ENCODE measurements at places on chromosomes 7 and 10. TPM values are rescaled to one million over a fixed set of nuclear protein-coding genes. Genes with fewer than 3 reads are reported as not detected.
A peak's percentile ranks its signal among the peaks of the same experiment; 100 is the strongest.

The IFIT1 gene
- total RNA-seq: 4.6 TPM

The PDE1C gene
- under 0.01 TPM for total RNA-seq

The TET1 gene
- 2.4 TPM for total RNA-seq

The ITPRID1 gene
- not detected for total RNA-seq

The PPP1R9A gene
- total RNA-seq: 4.0 TPM

The MKX gene
- not detected for total RNA-seq

DNA sequence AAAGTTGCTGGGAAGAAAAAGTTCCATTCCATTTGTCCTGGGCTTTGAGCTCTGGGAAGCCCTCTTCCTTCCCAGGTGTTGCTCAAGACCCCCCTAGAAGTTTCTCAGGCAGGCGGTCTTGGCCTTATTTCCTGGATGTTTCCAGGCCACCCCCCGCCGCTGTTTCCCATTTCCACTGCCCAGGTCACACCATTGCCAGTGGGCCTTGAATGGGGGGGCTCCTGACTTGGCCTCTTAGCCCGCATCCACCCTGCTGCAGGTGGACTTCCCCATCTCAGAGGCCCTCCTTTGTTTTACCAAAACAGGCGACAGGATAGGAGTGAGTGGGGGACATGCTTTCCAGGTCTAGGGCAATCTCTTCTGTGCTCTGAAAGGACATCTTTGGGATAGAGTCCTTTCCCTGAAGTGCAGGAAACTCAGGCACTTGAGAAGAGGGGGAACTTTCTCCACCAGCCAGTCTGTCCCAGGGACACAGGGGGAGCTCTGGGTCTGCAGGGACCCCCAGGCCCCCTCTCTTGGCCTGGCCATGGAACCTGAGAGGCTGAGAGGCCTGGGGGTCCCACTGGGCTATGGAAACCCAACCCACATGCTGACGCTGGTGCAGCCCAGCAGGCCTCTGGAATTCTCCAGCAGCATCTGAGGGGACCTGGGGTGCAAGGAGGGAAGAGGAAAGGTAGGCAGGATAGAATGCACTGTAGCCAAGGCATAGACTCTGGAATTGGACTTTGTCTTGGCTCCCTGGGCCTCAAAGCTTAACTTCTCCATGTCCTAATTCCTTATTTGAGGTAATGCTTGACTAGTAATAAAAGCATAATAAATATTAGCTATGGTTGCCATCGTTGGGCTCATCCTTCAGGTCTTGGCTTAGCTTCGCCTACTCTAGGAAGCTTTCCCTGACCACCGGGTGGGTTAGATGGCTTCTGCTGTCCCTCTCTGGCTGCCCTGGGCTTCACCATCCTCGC, 17.6 kb downstream of the NEURL1 start:
- no peak for DNase-seq

DNA sequence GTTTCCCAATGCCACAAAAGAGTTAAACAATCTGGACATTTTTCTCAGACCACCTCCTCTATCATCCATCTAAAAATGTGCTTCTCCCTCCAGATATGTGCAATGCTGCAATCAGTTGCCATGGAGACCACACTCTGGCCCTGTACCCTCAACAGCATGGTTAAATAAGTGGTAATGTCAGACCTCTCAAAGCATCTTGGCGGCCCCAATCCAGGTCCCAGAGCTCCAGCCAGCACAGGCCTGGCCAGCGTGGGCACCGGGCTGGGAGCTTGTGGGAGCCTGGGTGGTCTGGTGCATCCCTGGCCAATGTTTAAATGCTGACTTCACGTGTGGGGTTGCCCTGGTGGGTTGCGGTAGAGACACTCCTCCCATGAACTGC, 362.9 kb upstream of the ZNF32 start:
- no peak for DNase-seq

DNA sequence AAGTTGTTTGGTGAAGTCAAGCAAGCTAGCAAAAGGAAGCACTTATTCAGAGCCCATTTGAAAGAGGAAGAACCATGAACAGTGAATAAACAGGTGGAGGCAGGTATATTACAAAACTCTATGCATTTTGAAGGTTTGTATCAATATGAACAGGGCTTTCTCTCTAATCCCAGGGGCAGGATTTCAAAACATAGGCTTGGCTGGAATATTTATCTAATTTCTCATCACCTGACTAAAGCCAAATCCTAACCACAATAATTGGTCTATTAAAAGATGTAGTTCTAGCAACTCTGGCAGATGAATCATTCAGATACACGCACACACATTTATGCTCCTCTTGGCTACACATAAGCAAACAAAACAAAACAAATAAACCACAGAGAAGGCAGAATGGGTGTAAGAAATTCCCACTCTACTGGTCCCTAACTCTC, 554.4 kb downstream of the INHBA start:
- no peak for DNase-seq

GRCh38 chr10:30744106-30744505, 114.6 kb upstream of the LYZL2 start:
- no peak for DNase-seq

GRCh38 chr7:150820578-150821198, 20.1 kb downstream of the TMEM176A start:
- DNase-seq: no peak

GRCh38 chr10:130394832-130395231, 258.6 kb downstream of the GLRX3 start:
- DNase-seq: no peak

GRCh38 chr7:107165341-107165740, 3.5 kb upstream of the HBP1 start:
- DNase-seq: no peak

DNA sequence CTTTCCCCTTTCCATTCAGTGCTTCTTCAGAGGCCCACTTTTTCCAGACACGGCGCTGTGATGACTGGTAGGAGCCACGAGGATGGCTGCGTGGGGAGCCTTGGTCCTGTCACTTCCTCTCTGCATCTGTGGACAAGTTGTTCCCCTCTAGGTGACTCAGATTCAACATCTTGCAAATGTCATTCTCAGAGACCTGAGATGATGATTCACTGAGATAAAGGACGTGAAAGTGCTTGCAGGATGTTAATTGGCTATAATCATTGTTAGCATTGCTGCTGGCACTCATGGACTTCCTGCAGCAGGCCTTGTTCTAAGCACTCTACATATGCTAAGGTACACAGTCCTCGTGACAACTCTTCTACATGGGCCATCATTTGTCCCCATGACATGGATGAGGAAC, 489.8 kb upstream of the ZMIZ1 start:
- DNase-seq: no peak

DNA sequence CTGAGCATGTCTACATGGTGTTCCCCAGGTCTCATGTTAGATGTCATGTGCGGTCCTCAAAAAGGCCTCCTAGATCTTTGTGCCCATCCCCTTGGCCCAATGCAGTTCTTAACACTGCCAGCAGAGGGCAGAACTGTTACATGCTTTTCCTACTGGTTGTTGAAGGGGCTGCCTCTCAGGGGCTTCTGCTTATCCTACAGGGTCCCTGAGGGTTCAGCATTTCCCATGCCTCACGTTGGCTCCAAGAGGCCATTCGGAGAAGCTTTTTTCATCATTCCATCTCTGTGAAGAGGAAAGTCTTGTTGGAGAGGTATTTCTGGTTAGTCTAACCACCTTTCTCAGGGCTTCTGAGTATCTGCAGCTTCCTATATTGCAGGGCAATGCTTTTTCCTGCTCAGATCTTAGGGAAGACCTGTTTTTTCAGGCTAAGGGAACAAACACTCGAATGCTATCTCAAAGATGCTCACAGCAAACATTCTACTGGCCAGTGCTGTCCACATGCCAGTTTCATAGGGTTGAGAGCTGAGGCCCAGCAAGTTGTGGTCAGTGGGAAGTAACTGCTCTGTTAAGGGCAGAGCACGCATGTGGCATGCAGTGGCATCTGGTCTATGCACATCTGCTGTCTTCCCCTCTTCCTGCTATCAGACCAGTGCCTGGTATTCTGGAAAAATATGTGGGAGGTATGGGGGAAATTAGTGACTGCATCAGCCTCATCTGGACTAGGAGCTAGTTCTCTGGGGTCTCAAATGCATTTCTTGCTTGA, 31.5 kb downstream of the MBL2 start:
- peak; percentile 63 for DNase-seq

GRCh38 chr7:117654780-117655179, 175.0 kb downstream of the CFTR start:
- DNase-seq: no peak
